ENCODE measurements at places on chromosomes 16 and 17.
A peak's percentile ranks its signal among the peaks of the same experiment; 100 is the strongest.

- peak; percentile 51 for DNase-seq
These were observed 18.0 kb downstream of the FAM234A start for GRCh38 chr16:252366-253337.

GRCh38 chr16:77158293-77158692 is 32.7 kb upstream of the MON1B start:
- no peak for DNase-seq

GRCh38 chr16:72480911-72481310 is 309.0 kb upstream of the PMFBP1 start:
- DNase-seq, result no peak

GRCh38 chr16:88768071-88768783 is 16.8 kb downstream of the PIEZO1 start:
- DNase-seq, result no peak

- DNase-seq, result no peak
These were observed 46.9 kb downstream of the HELZ start for GRCh38 chr17:67198131-67198530.

DNA sequence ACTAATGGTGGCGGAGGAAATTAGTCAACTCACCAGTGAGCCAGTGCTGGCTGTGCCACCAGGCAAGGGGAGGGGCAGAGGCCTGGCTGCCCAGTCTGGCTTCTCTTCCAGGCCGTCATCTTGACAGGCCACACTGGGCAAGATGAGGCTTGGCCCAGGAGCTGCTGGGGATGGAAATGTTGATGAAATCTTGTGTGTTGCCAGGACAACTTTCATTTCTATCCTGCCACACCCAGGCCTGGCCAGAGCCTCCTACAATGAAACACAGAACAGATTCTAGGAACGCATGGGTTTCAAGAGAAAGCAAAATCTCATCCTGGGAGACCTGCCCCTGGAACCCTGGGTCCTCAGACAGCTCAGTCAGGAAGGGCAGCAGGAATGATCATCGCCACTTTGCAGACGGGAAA is 9.3 kb downstream of the HEXIM2 start:
- no peak for DNase-seq

DNA sequence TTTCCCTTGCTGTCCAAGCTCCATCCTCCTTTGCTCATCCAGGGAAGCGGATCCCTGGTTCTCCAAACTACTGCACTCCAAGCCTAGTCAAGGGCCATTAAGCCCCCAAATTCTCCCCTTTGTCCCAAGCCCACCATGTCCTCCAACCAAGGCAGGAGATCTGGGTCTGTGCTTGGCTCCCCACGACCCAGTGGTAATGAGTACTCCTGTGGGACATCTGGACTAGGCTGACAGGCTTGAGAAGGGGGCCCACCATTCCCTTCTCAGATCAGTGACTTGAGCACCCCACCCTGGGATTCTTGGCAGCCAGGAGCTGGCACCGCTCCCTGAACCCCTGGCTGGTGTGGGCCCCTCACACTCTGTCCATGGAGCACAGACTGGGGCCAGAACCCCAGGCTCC is 17.1 kb downstream of the OSBPL7 start:
- peak; percentile 1 for DNase-seq

GRCh38 chr16:58855291-58855863 is 121.3 kb upstream of the GOT2 start:
- DNase-seq, result no peak

DNA sequence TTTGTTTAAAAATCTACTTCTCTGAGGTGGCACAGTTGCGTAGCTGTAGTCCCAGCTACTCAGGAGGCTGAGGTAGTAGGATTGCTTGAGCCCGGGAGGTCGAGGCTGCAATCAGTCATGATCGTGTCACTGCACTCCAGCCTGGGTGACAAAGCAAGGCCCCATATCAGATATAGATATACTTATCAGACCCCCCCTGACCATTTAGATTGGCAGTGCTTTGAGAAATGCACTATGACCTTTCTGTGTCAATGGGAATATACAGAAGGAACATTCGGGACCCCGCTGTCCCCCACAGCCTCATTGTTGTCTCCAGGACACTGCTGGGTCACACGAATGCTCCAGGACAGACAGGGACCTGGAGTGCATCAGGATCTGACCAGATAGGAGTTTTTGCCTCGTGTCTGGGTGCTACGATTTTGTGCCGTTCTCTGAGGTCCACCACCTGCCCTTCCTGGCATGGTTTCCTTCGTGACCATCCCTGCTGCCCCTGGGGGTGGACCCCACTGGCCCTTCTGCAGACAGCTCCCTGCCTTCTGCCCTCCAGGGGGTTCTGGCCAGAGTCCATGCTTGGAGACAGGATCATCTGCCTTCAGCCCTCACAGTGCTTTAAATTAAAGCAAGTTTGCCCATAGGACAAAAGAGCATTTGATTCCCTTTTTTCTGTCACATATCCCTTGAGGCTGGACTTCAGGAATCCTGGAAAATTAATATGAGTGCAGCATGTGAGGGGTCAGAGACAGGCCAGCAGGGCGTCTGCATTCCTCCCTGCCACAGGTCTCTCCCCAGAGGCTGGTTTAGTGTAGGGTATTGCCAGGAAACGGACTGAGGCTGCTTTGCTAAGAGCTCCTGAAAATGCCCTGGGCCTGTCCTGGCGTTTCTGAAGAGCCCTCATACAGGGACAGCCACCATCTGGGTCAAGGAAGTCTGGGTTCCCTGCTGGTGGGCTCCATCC is 19.3 kb downstream of the PLD6 start:
- no peak for DNase-seq

GRCh38 chr17:278676-279059 is 73.9 kb downstream of the RPH3AL start:
- DNase-seq, result no peak

- DNase-seq, result no peak
These were observed 175.6 kb downstream of the VPS53 start for GRCh38 chr17:539066-539465.

- DNase-seq, result no peak
These were observed 208.3 kb upstream of the SALL1 start for GRCh38 chr16:51359141-51359955.

DNA sequence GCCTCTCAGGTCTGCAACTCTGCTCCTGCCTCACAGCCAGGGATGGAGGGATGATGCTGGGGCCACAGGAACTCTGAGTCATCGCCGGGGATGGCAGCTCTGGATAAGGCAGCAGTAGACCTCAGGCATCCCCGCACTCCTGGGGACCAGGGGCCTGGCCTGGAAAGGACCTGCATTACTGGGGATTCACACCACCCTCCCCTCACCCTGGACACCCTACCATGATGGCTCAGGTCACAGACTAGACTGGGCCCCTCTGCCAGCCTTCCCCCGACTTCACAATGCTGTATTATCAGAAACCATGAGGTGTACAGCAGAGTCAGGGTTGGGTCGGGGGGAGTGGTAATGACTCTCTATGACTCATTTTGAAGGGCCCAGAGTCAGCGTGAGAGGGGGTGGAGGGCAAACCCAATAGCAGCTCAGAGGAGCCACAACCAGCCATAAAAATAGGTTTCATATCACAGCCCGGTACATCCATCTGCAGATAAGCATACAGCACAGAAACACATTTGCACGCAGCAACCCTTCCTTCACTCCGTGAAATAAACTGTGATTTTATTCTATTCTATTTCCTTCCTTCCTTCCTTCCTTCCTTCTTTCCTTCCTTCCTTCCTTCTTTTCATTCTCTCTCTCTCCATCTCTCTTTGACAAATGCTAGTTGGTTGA is 28.8 kb downstream of the DYNLRB2 start:
- peak; percentile 91 for DNase-seq

GRCh38 chr16:9235867-9236266 is 144.4 kb downstream of the HAPSTR1 start:
- DNase-seq, result no peak

GRCh38 chr16:66728117-66728787 is 23.2 kb downstream of the DYNC1LI2 start:
- DNase-seq, result peak; percentile 12

DNA sequence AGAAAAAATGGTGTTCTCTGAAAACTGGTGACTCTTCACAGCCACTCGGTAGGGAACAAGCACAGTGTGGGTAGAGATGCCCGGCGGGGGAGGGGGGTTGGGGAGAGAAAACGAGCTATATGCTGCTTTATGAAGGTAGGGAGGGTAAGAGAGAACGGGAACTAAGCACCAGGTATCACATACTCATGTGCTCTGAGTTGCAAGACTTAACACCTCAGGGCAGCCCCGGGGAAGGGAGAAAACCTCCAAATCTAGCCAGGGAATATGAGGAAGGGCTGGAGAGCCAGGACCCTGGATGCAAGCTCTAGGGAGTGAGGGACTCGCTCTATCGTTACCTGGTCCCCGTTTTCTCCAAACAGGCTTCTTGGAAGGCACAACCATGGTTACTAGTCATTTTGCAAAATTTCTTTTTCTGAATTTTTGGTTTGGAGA is 35.3 kb downstream of the HIC1 start:
- DNase-seq, result peak; percentile 49

DNA sequence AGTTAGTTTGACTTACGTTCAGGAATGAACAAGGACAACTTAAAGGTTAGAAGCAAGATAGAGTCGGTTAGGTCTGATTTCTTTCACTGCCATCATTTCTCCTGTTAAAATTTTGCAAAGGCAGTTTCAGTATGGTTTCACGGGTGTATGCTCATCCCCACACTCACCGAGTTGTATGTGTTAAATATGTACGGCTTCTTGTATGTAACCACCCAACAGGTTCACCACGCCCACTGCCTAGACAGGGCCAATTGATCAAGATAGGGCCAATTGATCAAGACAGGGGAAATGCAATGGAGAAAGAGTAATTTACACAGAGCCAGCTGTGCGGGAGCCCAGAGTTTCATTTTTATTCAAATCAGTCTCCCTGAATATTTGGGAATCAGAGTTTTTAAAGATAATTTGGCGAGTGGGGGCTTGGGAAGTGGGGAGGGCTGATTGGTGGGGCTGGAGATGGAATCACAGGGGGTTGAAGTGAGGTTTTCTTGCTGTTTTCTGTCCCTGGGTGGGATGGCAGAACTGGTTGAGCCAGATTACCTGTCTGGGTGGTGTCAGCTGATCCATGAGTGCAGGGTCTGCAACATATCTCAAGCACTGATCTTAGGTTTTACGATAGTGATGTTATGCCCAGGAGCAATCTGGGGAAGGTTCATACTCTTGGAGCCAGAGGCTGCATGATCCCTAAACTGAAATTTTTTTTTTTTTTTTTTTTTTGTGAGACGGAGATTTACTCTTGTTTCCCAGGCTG is 62.4 kb upstream of the PLCG2 start:
- DNase-seq, result peak; percentile 28

DNA sequence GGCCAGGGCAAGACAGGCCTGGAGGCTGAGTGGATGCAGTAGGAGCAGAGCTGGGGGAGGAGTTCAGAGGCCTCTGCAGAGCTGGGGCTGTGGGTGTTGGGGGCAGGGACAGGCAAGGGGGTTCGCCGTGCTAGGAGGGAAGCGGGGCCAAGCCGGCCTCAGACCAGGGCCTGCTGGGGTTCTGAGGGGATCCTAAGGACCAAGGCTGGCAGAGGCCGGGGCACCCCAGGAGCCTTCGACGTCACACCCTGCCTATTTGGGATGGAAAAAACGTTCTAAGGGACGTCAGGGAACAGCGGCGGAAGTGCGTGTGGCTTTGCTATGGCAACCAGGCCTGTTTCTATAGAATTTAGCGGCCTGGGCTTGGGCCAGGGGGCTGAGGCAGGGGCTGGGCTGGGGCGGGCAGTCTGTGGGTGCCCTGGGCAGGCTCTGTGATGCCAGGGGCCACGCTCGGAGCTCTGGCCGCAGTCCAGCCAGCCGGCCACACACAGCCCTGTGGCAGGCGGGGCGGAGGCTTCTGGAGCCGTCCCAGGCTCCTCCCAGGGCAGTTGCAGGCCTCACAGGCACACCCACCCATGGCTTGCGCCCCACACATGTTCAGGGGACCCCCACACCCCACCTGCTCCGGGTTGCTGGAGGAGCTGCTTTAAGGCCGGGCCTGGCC is 3.7 kb downstream of the TRAF7 start:
- DNase-seq, result no peak

DNA sequence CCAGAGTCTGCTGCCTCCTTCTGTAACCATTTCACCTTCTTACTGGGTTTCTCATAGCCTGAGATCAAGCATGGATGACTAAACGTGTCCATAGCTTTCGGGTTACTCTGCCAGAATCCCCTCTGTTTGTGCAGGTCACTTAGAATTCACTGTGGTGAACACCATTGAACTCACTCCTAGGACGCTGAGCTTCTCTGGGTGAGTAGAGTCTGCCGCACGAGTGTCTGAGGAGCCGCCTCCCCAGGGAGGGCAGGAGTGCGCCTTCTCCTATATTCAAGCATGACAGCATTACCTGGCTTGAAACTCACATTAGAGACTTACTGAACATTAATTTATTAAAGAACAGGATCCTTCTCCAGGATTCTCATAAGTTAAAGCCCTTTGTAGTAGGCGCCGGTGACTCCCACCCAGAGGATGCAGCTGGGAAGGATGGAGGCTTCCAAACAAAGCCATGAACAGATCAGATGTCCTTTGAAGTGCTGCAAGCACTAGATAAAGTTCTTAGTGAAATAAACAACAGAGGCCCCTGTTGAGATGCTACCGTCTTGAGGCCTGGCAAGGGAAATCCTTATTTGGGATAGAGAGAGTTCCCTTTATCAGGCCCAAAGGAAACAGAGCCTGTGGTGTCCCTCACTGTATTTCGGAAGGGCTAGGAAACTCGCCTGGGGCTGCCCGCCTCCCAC is 144.6 kb upstream of the PLCG2 start:
- no peak for DNase-seq
